Fibroblast of the aortic adventitia (primary cell): ENCODE measurements at places on chromosomes 1 and 21. TPM values are rescaled to one million over a fixed set of nuclear protein-coding genes. Genes with fewer than 3 reads are reported as not detected.
A peak's percentile ranks its signal among the peaks of the same experiment; 100 is the strongest.

DNA sequence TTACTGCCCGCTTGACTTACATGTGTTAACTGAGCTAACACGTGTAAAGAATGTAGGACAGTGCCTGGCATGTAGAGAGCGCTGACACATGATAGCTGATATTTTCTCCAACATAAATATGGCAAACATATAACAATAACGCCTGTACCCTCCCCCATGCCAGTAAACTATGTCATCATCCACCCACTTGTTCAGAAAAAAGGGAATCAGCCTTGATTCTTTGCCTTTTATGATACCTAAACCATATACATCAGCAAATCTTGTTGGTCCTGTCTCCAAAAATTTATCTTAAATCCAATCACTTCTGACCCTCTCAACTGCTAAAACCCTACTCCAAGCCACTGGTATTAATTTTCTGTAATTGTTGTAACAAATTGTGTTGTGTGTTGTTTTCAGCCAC, 1.1 kb upstream of the ZNF692 start:
- DNase-seq, result no peak

- DNase-seq, result no peak
These were observed 17.9 kb upstream of the ABCG1 start for GRCh38 chr21:42200906-42201614.

DNA sequence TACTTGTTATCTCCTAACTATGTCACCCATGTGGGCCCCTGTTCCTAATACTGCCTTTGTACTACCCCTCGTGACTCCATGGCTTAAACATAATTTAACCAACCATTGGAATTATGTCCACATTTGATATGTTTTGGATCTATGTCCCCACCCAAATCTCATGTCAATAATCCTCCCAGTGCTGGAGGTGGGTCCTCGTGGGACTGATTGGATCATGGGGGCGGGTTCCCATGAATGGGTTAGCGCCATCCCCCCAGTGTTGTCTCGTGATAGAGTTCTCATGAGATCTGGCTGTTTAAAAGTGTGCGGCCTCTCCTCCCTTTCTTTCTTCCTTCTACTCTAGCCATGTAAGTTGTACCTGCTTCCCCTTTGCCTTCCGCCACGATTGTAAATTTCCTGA, 9.8 kb downstream of the CBR1 start:
- no peak for DNase-seq

DNA sequence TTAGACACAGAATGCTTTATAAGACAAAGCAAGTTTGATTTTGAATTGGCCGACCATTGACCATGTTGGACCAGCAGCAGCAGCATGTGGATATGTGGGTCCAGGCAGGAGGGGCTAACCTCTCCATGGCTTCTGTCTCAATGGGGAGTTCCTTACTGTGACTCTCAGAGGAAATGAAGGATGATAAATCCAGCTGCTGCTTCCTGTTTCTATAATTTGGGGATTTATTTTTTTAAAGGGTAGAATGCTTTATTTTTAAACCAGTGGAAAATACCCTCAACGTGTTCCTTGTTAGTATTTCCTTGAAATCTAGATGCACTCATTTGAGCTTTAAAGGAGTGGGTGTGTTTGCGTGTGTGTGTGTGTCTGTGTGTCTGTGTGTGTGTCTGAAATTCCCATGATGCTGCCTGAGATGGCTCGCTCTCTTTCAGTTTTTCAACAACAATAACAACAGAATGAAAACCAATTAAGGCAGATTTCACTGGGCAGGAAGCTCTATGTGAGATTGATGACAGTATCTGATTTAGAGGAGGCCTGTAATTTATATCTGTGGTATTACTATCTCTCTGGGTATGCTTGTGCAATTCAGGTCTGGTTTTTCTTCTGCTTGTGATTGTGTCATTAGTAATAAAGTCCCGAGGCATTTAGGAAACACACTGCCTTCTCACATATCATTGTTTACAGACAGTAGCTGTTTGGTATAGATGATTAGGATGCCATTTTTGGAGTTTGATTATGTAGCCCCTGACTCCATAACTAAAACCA, 86.1 kb upstream of the ZNF326 start:
- DNase-seq, result peak; percentile 59

GRCh38 chr1:175376194-175376593, 183.6 kb upstream of the KIAA0040 start:
- DNase-seq, result no peak

- no peak for DNase-seq
These were observed 28.3 kb upstream of the KCNK2 start for GRCh38 chr1:215054266-215054665.

The CFAP141 gene
- total RNA-seq, result not detected in 2 replicates

The PSMG1 gene
- 13.3 and 91.1 TPM in 2 replicates for total RNA-seq

The GPR61 gene
- under 0.01 TPM in 1 of 2 replicates, not detected in the other for total RNA-seq

The SWT1 gene
- total RNA-seq, result 8.1 and 9.2 TPM in 2 replicates

- no peak for DNase-seq
These were observed 32.2 kb downstream of the SOAT1 start for GRCh38 chr1:179325836-179326235.

The SOX13 gene
- total RNA-seq, result 3.3 and 5.1 TPM in 2 replicates

DNA sequence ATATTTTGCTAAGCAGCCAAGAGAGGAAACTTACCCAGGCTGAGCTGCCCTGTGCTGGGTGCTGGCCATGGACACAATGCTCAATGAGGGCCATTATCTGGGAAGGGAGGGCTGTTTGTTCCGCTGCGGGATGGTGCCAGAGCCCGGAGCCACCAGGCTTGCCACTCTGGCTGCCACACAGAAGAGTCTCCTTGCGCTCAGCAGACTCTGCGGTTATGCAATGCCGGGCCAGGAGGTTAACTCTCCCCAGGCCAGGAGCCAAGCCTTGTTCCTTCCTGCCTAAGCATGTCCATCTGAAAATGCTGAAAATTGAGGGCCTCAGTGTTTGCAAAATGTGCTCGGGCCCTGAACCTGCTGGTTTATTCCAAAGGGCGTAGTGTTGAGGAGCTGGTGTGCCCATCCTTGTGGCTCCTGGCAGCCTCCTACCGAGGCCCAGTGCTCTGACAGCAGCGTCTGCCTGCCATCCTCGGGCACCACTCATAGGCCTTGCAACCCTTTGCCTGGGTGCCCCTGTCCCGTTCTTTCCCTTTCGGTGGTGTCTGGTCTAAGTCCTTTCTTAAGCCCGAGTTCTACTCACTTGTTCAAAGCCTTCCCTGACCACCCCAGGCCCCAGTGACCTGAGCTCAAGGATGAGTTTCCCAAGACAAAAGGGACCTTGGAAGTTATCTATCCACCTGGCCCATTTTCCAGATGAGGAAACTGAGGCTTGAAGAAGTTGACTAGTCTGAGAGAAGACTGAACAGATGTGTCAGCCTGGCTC, 133.8 kb upstream of the EDN2 start:
- peak; percentile 48 for DNase-seq

- no peak for DNase-seq
These were observed 165.7 kb downstream of the HHIPL2 start for GRCh38 chr1:222382171-222382570.

- DNase-seq, result no peak
These were observed 9.4 kb upstream of the PLEKHA6 start for GRCh38 chr1:204368996-204369726.

The NGF gene
- total RNA-seq, result 2.9 and 20.2 TPM in 2 replicates

DNA sequence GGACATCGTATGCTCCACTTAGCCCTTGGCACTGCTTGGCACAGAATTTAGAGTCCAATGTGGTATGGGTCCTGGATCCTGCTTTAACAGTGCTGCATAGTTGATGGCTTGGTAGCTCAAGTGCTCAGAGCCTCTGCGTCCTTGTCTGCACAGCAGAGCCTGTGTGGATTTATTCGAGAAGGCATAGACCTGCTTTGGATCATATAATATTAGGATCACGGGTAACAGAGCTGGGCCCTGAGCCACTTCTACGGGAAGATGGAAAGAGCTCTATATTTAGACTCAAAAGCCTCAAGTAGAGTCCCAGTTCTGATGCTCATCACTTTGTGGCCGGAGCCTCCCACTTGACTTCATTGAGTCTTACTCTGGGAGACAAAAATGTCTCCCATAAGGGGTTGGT, 164.4 kb upstream of the EDN2 start:
- DNase-seq, result no peak

DNA sequence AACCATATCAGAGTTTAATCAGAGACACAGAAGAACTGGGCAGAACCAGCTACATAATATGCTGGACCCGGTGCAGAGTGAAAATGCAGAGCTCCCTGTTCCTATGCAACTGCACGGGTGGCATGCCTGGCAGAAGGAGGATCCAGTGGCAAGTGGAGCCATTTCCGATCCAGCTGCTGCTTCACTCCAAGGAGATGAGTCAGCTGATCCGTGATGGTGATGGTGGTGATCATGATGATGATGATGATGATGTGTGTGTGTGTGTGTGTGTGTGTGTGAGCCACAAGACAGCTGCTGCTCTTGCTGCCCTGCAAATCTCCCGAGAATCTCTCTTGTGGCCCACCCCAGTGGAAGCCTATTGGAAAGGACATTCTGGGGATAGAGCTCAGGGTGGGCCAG, 133.0 kb downstream of the URB2 start:
- DNase-seq, result peak; percentile 17

GRCh38 chr1:199168888-199169585, 530.2 kb downstream of the PTPRC start:
- no peak for DNase-seq

- DNase-seq, result no peak
These were observed 17.0 kb downstream of the TRAF5 start for GRCh38 chr1:211343607-211344006.

GRCh38 chr1:19122668-19123067, 87.4 kb downstream of the UBR4 start:
- peak; percentile 3 for DNase-seq

- DNase-seq, result no peak
These were observed 63.3 kb downstream of the FYB2 start for GRCh38 chr1:56755911-56756310.

- no peak for DNase-seq
These were observed 24.9 kb downstream of the DIP2A start for GRCh38 chr21:46483300-46484295.

DNA sequence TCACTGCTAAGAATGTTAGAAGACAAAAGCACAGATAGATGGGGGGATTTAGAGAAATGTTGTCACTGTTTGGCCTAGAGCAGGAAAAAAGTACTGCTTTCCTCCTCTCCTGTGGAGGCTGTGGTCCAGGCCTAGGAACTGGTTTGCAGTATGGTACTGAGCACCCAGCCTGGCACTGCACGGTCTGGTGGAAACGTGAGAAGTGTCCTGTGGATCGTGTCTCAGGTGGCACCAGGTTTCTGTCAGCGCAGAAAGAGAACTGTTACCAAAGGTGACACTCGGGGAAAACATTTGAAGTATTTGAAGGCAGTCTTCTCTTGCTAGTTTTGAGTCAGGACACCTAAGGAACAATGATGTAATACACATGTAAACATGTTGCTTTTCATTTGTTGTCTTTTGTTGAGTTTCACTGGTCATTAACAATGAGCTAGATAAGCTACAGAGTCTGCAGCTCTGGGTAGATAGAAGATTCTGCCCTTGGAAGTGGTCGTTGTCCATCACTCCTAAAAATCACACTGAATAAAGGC, 63.0 kb downstream of the B3GALNT2 start:
- no peak for DNase-seq

The NEGR1 gene
- 1.1 and 20.7 TPM in 2 replicates for total RNA-seq

GRCh38 chr1:147640553-147641165, 29.7 kb downstream of the ACP6 start:
- DNase-seq, result peak; percentile 78

DNA sequence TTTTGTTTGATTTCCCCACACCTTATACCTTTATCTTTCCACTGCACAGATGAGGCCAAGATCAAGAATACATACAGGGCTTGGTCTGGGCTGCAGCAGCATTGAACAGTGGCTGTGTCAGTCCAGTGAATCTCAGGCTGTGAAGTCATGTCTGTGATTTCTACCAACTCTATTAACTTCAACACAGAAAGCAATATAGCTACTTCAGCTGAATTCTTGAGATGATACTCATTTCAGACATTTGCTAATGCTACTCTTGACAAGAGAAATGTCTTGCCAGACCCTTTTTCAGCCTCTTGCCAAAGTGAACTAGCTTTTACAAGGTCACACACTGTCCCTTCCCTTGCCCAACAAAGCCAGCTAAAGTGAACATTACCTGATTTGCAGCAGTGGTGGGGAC, 25.1 kb upstream of the HSD3B1 start:
- no peak for DNase-seq

The FAM131C gene
- 0.08 and 0.63 TPM in 2 replicates for total RNA-seq

DNA sequence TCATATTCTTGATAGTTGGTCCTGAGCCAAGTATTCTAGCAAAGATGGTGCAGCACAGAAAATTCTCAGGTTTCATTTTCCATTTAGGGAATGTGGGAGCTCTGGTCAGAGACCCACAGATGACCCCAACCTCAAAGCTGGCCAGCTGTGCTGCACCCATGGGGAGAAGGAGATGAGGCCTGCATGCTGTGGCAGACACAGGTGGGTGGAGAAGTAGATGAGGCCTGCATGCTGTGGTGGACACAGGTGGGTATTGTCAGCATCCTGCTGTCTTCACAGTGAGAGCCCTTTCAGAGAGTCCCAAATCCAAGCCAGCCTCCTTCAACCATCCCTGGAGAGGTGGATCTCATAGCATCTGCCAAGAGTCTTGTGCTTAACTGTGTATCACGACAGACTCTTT, 77.7 kb downstream of the DSCAM start:
- no peak for DNase-seq

DNA sequence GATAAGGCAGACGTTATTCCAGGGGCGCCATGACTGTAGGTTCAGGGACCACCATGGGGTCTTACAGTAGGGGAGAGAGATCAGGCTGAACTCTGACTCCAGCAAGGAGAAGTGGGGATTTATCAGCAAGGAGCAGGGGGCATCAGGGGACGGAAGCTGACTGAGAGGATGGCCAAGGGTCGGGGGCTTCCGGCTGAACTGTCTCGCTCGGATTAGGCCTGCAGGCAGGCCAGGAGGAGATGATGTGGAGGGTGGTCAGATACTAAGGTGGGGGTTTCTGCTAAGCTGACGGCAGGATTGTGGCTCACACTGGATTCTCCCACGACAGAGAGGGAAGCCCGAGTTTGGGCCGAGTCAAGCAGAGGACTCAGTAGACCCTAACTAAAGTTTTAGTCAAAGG, 186.9 kb upstream of the VAMP3 start:
- DNase-seq, result no peak

The OR2M4 gene
- not detected in 2 replicates for total RNA-seq

DNA sequence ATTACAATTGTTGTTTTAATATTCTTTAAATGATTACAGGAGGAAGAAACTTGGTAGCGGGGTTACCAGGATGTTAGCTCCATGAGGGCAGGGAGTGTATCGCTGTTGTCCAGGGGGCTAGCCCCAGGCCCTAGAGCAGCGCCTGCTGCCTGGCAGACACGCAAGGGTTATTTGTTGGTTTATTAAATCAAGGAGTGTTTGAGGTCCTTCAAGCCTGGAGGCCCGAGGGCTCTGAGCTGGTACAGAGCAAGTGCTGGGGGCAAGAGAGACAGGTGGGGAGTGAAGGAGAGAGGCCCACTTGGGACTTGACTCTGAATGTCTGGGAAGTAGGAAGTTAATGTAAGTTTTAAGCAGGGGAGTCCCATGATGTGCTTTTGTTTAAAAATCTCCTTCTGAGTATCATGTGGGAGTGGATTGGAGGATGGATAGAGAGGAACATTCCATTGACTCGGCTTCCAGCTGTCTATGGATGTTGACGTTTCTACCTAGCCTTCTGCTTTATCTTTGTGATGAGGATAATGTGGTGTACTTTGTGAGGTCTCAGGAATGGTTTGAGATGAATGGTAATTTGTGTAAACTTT, 8.7 kb downstream of the ITSN1 start:
- no peak for DNase-seq

GRCh38 chr1:21783679-21784603, 992 bp upstream of the USP48 start:
- peak; percentile 92 for DNase-seq

The HTR6 gene
- total RNA-seq, result 0.09 TPM in 1 of 2 replicates, not detected in the other

GRCh38 chr1:41498804-41499203, 14.3 kb upstream of the EDN2 start:
- DNase-seq, result peak; percentile 58

The CCDC30 gene
- 1.4 and 5.8 TPM in 2 replicates for total RNA-seq
